ENCODE measurements at places on chromosomes 3 and 15.

DNA sequence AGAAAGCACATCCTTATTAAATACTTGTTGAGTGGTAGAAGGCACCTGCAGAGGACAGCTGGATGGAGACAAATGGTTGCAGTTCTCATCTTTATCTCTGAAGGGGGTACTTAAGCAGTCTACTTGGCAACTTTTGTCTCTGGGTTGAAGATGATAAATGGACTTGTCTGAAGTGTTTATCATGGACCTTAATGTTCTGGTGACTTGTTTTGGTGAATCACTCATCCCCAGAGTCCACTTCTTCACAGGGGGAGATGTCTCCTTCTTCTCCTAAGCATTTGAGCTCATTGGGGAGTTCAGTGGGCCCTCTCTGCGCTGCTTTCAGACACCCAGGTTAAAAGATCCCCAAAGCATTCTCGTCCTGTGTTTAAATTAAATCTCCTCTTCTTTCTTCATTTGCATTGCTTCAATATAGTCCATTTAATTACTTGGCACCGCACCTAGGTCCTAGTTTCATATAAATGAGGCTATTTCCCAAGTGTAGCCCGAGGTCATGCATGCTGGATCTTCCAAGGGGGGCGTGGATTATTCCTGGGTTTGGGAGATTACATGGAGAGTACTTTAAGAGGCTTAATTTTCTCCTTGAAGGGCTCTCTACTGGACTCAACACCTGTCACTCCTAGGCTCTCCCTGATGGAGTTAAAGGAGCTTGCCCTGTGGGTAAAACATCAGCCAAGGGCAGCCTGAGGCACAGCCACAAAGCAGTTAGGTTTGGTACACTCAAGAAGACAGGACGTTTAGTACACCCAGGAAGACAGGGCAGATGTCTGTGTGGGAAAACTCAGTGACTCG lies 239.3 kb upstream of the C2CD4B start:
- DNase-seq = no peak

DNA sequence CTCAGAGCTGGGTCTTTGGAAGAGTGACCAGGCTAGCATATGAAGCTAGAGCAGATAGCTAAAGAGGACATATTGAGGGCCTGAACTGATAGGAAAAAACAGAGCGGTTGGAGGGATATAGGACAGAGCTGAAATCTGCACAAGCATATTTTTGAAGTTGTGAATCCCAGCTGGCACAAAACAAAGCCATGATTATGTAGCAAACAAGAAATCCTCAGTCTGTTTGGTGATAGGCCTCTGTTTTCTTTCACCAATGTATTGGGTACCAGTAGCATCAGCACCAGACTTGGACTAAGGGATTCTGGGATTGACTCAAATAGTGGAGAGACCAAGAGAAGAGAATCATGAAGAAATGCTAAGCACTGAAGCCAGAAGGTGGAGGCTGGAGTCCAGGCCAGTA lies 151.0 kb downstream of the FAM43A start:
- no peak for DNase-seq

- DNase-seq = no peak
Observed at GRCh38 chr3:24479816-24480215, 14.8 kb downstream of the THRB start.

- DNase-seq = no peak
Observed at GRCh38 chr15:42544853-42545629, 3.6 kb downstream of the LRRC57 start.

DNA sequence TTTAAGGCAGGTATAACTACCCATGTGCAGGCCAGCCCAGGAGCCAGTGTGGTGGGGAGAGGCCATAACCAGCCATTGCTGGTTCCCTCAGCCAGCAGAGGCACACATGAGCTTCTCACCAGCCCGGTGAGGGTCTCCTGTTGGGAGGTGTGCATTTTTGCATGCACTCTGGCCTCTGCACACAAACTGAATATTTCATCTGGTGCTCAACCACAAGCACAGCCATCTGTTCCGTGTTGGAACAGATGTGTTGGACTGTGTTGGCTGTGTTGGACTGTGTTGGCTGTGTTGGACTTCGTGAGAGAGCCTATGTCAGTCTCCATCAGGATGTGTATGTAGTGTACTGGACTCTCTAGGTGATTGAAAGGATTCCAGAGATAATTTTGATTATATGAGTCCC lies 67.2 kb downstream of the RPL39L start:
- no peak for DNase-seq

DNA sequence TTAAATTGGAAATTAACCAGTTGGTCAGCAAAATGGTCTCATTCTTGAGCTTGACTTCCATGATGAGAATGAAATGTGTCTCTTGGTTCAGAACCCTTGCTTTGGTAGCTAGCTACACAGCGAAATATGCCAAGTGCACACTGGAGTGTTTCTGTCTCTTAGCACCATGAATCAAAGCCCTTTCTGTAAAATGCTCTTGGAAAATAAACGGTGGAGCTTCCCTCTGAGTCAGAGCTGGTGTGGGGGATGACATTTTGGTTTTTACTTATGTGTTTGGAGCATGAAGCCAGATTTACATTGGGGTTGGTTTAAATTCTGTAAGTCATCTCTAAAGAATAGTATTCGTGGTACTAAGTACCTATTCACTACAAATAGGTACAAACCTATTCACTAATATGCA lies 85.1 kb upstream of the NANOGP8 start:
- DNase-seq = no peak

DNA sequence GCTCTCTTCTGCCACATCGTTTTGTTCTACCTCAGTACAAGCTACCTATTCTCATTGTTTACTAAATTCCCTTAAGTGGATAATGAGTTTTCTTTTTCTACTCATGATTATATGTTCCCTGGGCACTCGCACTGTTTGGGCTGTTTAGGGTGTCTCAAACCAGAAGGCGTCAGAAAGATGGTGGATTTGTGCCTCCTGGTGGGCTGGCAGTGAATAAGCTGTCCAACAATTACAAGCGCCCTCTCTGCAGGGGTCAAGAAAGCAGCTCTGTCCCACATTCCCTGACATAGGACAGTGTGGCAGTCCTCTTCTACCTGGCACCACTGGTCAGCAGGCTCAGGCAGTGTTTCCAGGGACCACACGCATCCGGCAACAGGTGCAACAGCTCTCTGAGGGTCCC lies 173.4 kb upstream of the PPP2R3A start:
- DNase-seq = no peak

DNA sequence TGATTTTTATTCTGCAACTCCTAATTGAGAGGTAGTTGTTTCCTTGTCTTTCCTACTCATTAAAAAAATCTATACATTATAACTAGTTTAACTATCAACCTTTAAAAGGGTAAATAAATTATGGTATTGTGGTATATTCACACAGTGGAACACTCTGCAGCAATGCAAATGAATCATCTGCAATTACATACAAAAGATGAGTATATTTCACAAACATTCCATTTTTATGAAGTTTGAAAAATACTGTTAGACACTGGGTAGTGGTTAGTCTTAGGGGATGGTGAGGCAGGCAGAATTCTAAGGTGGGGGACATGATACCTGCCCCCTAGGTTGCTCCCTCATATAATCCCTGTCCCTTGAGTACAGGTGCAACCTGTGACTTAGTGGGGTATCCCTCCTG lies 44.0 kb upstream of the MAGI1 start:
- DNase-seq = no peak

DNA sequence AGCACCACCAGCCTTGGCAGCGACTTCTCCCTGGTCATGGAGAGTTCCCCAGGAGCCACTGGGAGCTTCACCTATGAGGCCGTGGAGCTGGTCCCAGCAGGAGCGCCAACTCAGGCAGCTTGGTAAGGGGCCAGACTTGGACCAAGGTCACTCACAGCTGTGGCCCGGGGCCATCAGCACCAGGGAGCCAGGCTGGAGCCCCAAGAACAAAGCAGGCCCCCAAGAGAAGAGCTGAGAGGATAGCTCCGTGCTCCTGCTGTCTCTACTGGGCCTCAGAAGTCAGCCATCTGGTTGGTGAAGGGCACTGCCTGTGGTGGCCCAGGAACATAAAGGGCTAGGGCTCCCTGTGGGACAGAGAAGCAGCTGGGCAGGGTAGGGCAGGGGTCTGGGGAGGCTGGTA lies 14.7 kb upstream of the CPNE9 start:
- no peak for DNase-seq

- DNase-seq = no peak
Observed at GRCh38 chr3:127461286-127461910, 129.1 kb downstream of the TPRA1 start.
